ENCODE measurements at places on chromosomes 16 and 17.
A peak's percentile ranks its signal among the peaks of the same experiment; 100 is the strongest.

GRCh38 chr16:19169082-19169639 is 1.1 kb downstream of the SYT17 start:
- H3K27me3 ChIP-seq, result peaks cover 48% of the 10 kb centered on the region
- DNase-seq, result no peak
- H3K27ac ChIP-seq, result peak overlapping the region; percentile 76

DNA sequence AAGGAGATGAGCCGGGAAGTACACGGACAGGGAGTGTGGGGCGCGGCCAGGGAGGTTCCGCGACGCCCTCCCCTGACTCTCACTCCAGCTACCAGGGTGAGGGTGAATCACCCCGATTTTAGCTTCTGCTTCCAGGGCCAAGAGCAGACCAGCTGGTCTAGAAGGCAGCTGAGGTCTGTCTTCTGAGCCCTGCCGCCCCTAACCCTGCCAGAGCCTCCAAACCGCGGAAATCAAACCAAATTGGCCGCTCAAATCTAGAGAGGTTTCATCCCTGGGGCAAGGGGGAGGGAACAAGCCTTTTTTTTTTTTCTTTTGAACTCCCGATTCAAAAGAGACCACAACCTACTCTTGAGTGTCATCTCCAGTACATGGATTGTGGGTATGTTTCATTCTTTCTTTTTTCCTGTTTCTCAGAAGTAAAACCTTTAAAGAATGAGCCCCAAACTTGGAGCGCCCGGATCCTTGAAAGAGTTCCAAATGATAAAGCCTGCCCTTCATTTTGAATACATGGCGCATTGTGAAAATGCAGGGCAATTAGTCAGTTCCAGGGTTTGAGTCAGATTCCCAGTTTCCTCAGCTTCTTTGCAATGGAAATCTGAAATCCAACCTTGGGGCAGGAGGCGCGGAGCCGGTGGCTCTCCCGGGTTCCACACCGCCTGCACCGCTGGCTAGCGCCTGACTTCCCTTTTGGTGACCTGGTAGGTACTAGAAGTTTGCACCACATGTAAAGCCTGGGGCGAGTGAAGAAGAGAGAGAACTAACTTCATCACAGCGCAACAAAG is 16.5 kb upstream of the ZFHX3 start:
- peak overlapping the region; percentile 78 for H3K27ac ChIP-seq
- H3K27me3 ChIP-seq, result peaks cover 81% of the 10 kb centered on the region
- no peak for DNase-seq
- peaks cover 66% of the 10 kb centered on the region for H3K4me1 ChIP-seq
- H3K36me3 ChIP-seq, result no peaks in the 10 kb centered on the region

- H3K27ac ChIP-seq, result no peak within 1 kb of the TSS
- no peaks in the 10 kb centered on the region for H3K36me3 ChIP-seq
- H3K27me3 ChIP-seq, result peaks cover 49% of the 10 kb centered on the region
- peaks cover 5% of the 10 kb centered on the region for H3K4me1 ChIP-seq
- no peak within 1 kb of the TSS for H3K4me3 ChIP-seq
These were observed at the start of the genes ABI3 and GNGT2 for GRCh38 chr17:49210158-49211029. Gene ABI3, plus strand, starts transcription at chr17:49210707. Its CDS starts 18 bp downstream, at chr17:49210725. Gene GNGT2, minus strand, starts transcription at chr17:49210574. Its CDS starts 3,152 bp downstream, at chr17:49207422.

- no peak overlapping the region for H3K27ac ChIP-seq
- no peaks in the 10 kb centered on the region for H3K36me3 ChIP-seq
- no peak for DNase-seq
- H3K4me1 ChIP-seq, result no peaks in the 10 kb centered on the region
- H3K27me3 ChIP-seq, result no peaks in the 10 kb centered on the region
- no peak overlapping the region for H3K4me3 ChIP-seq
These were observed 6.2 kb downstream of the AANAT start for GRCh38 chr17:76473541-76473985.

- no peak overlapping the region for H3K4me3 ChIP-seq
- H3K4me1 ChIP-seq, result peaks cover 7% of the 10 kb centered on the region
- no peak overlapping the region for H3K27ac ChIP-seq
- no peaks in the 10 kb centered on the region for H3K27me3 ChIP-seq
- H3K36me3 ChIP-seq, result no peaks in the 10 kb centered on the region
- DNase-seq, result no peak
These were observed 18.2 kb downstream of the VMP1 start for GRCh38 chr17:59725691-59726090.

GRCh38 chr16:12201216-12201615 is 224.7 kb downstream of the SNX29 start:
- DNase-seq, result no peak
- H3K4me3 ChIP-seq, result no peak overlapping the region
- peaks cover 7% of the 10 kb centered on the region for H3K4me1 ChIP-seq
- peaks cover 3% of the 10 kb centered on the region for H3K36me3 ChIP-seq
- H3K27ac ChIP-seq, result no peak overlapping the region
- no peaks in the 10 kb centered on the region for H3K27me3 ChIP-seq

DNA sequence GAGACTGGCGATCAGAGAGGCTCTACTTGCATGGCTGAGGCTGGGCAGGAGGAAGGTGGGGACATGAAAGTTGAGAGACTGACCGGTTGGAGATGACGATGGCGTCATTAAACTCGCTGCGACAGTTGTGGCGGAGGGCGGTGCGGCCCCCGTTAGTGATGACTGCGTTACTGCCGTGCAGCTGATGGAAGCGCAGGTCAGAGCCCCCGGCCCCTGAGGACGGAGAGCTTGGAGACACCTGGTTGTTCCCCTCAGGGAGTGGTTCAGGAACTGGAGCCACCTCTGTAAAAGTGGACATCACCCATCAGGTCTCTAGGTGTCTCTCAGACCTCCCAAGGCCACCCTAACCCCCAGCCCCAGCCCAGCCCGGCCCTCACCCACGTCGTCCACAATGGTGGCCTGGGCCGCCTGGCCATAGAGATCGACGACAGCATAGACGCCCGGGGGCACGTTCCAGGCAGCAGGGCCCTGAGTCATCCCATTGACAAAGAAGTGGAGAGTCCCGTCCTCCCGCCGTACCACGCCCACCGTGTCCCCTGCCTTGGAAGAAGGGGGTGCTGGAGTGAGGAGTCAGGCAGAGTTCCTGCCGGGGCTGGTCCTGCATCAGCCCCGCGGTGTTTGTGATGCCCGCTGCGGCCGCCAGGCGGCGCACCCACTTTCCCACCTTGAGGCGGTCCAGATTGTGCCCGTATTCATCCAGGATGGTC is 5.3 kb downstream of the NEURL4 start:
- no peaks in the 10 kb centered on the region for H3K27me3 ChIP-seq
- H3K4me1 ChIP-seq, result peaks cover 15% of the 10 kb centered on the region
- H3K4me3 ChIP-seq, result no peak overlapping the region
- no peak overlapping the region for H3K27ac ChIP-seq
- H3K36me3 ChIP-seq, result peaks cover 3% of the 10 kb centered on the region

DNA sequence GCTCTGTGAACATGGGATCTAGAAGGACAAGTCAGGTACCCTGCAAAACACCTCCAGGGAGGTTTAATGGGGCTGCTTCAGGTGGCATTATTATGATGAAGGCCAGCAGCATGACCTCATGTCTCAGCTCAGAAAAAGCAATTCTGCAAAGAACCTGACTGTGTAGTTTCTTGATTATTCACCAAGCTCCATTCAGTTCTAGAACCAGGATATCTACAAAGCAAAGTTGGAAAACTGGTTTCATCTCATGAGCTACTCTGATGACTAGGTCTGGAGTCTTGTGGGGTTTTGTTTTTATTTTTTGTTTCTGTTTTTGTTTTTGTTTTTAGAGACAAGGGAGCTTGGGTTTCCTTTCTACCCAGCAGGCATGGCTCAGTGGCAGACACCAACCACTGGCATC is 19.0 kb upstream of the LRRC37A3 start:
- H3K36me3 ChIP-seq, result no peaks in the 10 kb centered on the region
- H3K4me3 ChIP-seq, result peak overlapping the region; percentile 39
- no peaks in the 10 kb centered on the region for H3K4me1 ChIP-seq
- H3K27me3 ChIP-seq, result no peaks in the 10 kb centered on the region
- peak overlapping the region; percentile 92 for H3K27ac ChIP-seq

- peak overlapping the region; percentile 84 for H3K27ac ChIP-seq
- H3K4me1 ChIP-seq, result peaks cover 52% of the 10 kb centered on the region
These were observed 16.2 kb upstream of the NAGLU start for GRCh38 chr17:42519546-42520491.

DNA sequence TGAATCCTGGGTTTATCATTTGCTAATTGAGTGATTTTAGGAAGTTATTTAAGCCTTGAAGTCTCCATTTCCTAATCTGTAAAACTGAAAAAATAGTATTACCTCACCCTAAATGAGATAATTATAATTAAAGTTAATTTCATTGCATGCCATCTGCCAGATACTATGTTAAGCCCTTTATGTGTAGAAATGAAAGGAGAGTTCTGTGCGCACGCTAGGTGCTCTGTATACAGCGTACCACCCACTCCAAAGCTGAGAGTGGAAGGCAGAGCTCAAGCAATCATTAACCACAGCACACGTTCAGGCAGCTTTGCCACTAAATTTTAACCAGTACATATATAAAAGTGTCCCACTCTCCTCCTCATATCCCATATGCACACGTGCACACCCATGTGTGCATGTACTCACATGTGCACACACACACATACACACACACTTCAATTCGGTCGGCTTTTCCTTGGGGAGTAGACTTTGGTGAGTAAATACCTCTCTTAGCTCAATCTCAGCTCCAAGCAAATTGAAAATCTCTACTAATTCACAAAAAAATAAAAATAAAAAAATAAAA is 204.8 kb downstream of the GRIN2A start:
- H3K36me3 ChIP-seq, result no peaks in the 10 kb centered on the region
- H3K4me1 ChIP-seq, result no peaks in the 10 kb centered on the region
- H3K27ac ChIP-seq, result no peak overlapping the region

GRCh38 chr16:56662357-56663354 is 4.9 kb downstream of the MT1F start:
- H3K36me3 ChIP-seq, result no peaks in the 10 kb centered on the region
- H3K4me3 ChIP-seq, result peak overlapping the region; percentile 79
- H3K27ac ChIP-seq, result no peak overlapping the region
- H3K27me3 ChIP-seq, result peaks cover 98% of the 10 kb centered on the region

GRCh38 chr17:28193241-28193640 is 125.8 kb upstream of the TMEM97 start:
- no peaks in the 10 kb centered on the region for H3K27me3 ChIP-seq
- peaks cover 18% of the 10 kb centered on the region for H3K36me3 ChIP-seq
- no peak overlapping the region for H3K4me3 ChIP-seq

DNA sequence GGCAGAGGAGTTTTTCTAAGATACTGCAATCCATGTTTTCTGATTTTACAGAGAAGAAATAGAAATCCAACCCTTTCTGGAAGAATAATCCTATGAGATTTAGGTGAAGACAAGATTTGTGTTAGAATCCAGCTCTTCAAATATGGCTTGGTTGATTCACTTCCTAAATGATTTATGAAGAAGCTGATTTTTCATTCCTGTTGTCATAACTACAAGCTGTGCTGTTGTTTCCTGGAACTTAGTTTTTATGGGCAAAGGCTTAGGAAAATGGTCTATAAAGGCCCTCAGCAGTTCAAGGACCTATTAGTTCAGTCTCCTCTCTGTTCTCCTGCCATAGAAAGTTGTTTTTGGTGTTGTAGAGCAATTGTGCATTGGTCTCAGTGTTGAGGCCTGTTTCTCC is 174.2 kb upstream of the FAM20A start:
- H3K4me1 ChIP-seq, result peaks cover 29% of the 10 kb centered on the region
- H3K27me3 ChIP-seq, result peaks cover 4% of the 10 kb centered on the region
- DNase-seq, result no peak

DNA sequence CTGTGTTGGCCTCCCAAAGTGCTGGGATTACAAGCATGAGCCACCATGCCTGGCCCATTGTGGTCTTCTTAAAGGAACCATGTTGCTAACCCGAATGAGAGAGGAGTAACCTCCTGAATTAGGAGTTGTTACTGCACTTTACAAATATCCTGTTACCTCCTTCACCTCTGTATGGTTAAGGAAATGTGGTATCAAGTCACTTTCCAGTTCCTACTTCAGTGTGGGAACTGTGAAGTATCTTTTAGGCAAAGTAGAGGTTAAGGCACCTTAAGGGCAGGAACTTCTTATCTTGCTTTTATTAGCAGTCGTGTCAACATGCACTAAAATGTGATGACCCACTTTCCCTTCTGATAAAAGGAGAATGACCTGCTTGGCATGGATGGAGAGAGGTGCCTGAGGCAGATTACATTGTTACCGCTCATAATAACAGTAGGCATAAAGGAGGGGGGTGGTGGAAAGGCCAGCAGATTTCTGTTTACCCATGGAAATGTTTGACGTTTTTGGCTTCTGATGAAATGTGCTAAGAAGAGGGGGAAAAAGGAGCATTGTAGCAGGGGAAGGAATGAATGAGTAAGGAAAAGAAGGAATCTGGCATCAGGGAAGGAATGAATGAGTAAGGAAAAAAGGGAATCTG is 28.5 kb downstream of the FTO start:
- peaks cover 8% of the 10 kb centered on the region for H3K4me1 ChIP-seq
- peaks cover 4% of the 10 kb centered on the region for H3K27me3 ChIP-seq
- DNase-seq, result no peak
- H3K4me3 ChIP-seq, result no peak overlapping the region

- H3K27ac ChIP-seq, result no peak overlapping the region
- no peaks in the 10 kb centered on the region for H3K27me3 ChIP-seq
- no peak overlapping the region for H3K4me3 ChIP-seq
- DNase-seq, result no peak
- no peaks in the 10 kb centered on the region for H3K4me1 ChIP-seq
- no peaks in the 10 kb centered on the region for H3K36me3 ChIP-seq
These were observed 568.6 kb upstream of the KIF2B start for GRCh38 chr17:53253956-53254597.

- H3K27ac ChIP-seq, result no peak overlapping the region
- peaks cover 8% of the 10 kb centered on the region for H3K36me3 ChIP-seq
- H3K4me3 ChIP-seq, result no peak overlapping the region
- DNase-seq, result no peak
These were observed 79.0 kb downstream of the MSI2 start for GRCh38 chr17:57335195-57335792.

DNA sequence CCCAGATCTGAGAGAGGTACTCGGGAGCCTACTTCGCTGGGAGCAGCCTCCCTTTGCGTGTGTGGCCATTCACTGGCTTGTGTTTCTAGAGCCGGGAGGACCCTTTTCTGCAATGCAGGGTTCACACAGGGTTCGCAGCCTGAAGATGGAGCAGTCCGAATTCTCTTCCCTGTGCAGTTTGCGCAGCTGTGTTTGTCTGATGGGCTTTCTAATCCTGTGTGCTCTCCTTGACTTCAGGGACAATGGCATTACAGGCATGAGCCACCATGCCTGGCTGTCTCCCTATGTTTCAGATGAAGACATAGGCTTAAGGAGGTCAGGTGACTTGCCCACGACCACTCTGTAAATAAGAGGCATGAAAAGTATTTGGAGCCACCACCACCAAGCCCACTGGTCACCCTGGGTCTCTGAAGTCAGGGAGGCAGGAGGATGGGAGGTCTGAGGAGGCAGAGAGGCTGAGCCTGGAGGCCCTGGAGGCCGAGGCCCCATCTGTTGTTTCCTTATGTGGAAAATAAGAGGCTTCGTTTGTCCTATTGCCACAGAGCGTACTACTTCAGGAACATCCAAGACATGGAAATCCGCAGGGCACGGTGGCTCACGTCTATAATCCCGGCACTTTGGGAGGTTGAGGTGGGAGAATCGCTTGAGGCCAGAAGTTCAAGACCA is 5.0 kb upstream of the STH start:
- H3K36me3 ChIP-seq, result no peaks in the 10 kb centered on the region
- no peak for DNase-seq
- no peak overlapping the region for H3K27ac ChIP-seq

- peaks cover 4% of the 10 kb centered on the region for H3K4me1 ChIP-seq
- peak overlapping the region; percentile 45 for H3K4me3 ChIP-seq
- peak overlapping the region; percentile 43 for H3K27ac ChIP-seq
- H3K27me3 ChIP-seq, result peaks cover 35% of the 10 kb centered on the region
- H3K36me3 ChIP-seq, result no peaks in the 10 kb centered on the region
- DNase-seq, result no peak
These were observed 11.2 kb downstream of the CA4 start for GRCh38 chr17:60160829-60161501.

All from type B pancreatic cell (in vitro differentiated cells).